ENCODE measurements at places on chromosomes 7 and 10.

- no peak for DNase-seq
These were observed 16.9 kb upstream of the CREB5 start for GRCh38 chr7:28395404-28395803.

- DNase-seq: no peak
These were observed 73.1 kb upstream of the MET start for GRCh38 chr7:116598861-116599260.

GRCh38 chr7:122217125-122217524 is 73.1 kb upstream of the AASS start:
- no peak for DNase-seq

DNA sequence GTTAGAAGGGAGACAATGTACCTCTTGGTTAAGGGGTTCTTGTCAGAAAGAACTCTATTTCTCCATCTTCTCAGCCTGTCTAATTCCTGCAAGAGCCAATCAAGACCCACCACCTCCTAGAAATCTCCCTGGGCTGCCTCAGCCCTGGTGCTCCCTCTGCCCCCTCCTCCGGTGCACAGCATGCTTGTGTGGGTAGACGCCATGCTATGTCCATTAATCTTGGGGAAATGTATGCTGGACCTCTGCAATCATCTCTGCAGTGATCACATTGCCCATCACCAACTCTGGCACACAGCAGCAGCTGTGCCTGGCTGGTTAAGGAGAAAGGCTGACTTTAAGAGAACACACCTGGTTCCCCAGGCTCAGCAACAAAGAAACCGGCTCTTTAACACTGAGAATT is 37.3 kb downstream of the SH3PXD2A start:
- DNase-seq: no peak

DNA sequence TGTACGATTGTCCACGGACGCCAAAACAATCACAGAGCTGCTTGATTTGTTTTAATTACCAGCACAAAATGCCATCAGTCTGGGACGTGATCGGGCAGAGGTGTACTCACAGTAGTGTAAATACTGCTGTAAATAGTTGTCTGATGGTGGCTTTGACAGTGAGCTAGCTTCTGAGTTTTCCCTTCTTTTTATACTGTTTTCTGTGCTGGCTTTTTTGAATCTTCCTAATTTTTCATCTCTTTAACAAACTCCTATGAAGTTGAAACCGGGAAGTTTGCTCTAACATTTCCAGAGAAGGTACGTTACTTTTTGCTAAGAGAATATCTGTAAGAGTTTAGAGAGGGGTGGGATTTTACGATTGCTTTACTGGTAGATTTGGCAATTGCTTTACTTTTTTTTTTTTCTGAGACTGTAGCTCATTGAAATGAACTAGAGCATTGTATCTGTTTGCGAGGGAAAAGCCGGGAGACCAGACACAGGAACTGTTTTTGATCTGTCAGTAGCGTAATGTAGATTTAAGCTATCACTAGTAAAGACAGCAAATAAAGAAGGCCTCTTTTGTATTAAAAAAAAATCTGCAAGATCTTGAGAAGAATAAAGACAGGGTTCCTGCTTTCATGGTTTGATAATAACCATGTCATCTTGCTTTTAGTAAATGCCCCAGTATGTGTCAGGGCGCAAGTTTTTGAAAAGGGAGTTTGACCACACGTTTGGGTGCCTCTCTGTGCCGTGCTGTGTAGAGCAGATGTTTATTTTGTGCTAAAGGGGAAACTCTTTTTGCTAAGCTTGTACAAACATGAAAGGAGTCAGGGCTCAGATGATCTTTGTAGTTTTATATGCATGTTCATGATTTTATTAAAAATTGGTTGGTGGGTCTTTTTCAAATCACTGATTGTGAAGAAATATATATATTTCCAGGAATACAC is 712 bp downstream of the FOXP2 start:
- no peak for DNase-seq
